Spleen (tissue), 13 donors: ENCODE measurements at places on chromosomes 2 and 18. TPM values are rescaled to one million over a fixed set of nuclear protein-coding genes. Genes with fewer than 3 reads are reported as not detected.
A peak's percentile ranks its signal among the peaks of the same experiment; 100 is the strongest.

Gene PRR30
- polyA plus RNA-seq, result not detected

Gene PHLPP1
- 1.4 TPM for polyA plus RNA-seq

Gene SRBD1
- polyA plus RNA-seq, result 7.8 TPM

GRCh38 chr18:33805592-33805991 lies 227.6 kb downstream of the ASXL3 start:
- no peak overlapping the region for H3K4me3 ChIP-seq
- no peaks in the 10 kb centered on the region for H3K36me3 ChIP-seq
- H3K27ac ChIP-seq, result no peak overlapping the region
- no peak for DNase-seq
- H3K27me3 ChIP-seq, result no peaks in the 10 kb centered on the region

- H3K27me3 ChIP-seq, result no peaks in the 10 kb centered on the region
- H3K27ac ChIP-seq, result peak overlapping the region; percentile 83
- H3K4me3 ChIP-seq, result no peak overlapping the region
- DNase-seq, result no peak
These were observed 4.7 kb downstream of the CAPG start for GRCh38 chr2:85405201-85406059.

DNA sequence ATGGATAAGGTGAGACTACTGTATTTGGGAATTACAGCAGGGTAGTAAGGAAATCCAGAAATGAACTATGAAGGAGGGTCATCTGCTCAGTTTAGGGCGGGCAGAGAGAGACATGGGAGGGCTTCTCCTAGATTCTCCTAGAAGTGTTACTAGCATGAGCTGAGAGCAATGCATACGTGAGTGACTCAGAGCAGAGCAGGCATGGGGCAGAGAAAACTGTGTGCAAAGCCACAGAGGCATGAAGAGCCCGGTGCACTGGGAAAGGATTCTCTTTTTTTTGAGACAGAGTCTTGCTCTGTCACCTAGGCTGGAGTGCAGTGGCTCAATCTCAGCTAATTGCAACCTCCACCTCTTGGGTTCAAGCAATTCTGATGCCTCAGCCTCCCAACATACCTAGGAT lies 116.2 kb downstream of the SOCS6 start:
- H3K36me3 ChIP-seq, result no peaks in the 10 kb centered on the region
- no peak overlapping the region for H3K27ac ChIP-seq
- no peak overlapping the region for H3K4me3 ChIP-seq
- H3K27me3 ChIP-seq, result no peaks in the 10 kb centered on the region
- no peaks in the 10 kb centered on the region for H3K4me1 ChIP-seq

DNA sequence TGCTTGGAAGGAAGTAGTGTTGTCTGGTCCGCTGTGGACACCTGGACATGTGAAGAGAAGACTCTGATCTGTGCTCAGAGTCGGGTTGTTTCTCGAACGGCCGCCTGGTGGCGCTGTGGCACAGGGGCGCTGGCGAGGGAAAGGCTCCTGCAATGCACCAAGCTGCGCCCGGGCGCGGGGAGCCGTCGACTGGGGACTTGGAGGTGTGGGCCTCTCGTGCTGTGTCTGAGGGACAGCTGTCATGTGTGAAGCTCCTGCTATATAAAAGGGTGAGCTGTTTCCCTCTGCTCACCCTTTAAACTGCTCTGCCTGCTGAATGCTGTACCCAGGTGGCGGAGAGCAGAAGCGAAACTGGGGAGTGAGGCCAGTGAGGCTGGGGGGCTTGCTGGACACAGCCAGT lies 44.0 kb downstream of the GNAL start:
- H3K36me3 ChIP-seq, result no peaks in the 10 kb centered on the region
- DNase-seq, result peak; percentile 94
- no peak overlapping the region for H3K27ac ChIP-seq
- peak overlapping the region; percentile 33 for H3K4me3 ChIP-seq

GRCh38 chr2:140436936-140437335 lies 1656.7 kb upstream of the NXPH2 start:
- H3K27ac ChIP-seq, result no peak overlapping the region
- H3K36me3 ChIP-seq, result no peaks in the 10 kb centered on the region
- no peaks in the 10 kb centered on the region for H3K27me3 ChIP-seq
- no peak for DNase-seq

DNA sequence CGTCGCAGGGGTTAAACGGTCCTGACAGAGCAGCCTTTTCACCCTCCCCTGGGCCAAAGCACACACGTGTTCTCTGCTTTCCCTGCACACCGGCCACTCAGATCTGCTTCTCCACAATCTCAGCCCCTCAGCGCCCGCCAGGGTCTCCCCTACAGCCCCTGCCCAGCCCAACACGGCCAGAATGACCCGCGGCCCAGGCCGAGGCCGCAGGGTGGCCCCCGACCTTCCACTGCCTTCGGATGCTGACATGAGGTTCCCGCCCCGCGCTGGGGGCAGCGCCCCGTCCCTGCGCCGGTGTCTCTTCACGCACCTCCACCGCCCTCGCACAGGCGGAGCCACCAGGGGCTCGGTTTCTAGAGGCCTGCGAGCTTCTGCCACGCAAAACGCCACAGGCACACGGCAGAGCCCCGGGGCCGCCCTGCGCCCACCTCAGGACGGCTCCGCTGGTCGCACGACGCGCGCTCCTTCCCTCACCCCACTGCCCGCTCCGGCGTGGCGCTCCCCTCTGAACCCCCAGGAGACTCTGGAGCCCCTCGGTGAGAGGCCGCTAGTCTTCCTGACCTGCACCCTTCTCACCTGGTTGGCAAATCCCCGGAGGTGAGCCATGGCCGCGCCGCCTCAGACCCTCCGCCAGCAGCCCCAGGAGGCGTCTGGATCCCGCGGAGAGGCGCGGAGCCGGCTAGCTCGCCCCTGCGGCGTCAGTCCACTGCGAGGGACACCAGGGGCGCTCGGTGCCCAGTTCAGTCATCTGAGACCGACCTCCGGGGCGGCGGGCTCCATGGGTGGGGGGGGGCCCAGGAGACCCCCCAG lies 749 bp downstream of the STK25 start:
- H3K36me3 ChIP-seq, result no peaks in the 10 kb centered on the region
- no peaks in the 10 kb centered on the region for H3K27me3 ChIP-seq
- peak overlapping the region; percentile 87 for H3K27ac ChIP-seq
- peak; percentile 91 for DNase-seq
- peak overlapping the region; percentile 80 for H3K4me3 ChIP-seq

DNA sequence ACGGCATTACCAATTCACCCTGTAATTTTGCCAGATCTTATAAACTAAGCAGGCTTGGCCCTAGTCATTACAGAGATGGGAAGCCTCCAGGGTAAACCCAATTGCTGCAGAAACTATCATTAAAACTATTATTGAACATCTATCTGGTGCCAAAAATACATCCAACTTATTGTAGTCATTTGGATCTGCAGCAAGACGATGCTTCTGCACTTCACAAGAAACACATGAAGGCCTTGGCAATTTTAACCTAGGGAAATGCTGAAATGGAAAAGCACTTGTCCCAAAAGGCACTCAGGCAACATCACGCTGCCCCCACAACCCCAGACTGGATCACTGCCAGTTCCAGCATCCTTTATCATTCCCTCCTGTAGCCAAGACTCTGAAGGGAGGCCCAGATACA lies 85.3 kb upstream of the ACVR2A start:
- no peaks in the 10 kb centered on the region for H3K36me3 ChIP-seq
- H3K4me1 ChIP-seq, result no peaks in the 10 kb centered on the region
- no peaks in the 10 kb centered on the region for H3K27me3 ChIP-seq
- no peak overlapping the region for H3K27ac ChIP-seq

DNA sequence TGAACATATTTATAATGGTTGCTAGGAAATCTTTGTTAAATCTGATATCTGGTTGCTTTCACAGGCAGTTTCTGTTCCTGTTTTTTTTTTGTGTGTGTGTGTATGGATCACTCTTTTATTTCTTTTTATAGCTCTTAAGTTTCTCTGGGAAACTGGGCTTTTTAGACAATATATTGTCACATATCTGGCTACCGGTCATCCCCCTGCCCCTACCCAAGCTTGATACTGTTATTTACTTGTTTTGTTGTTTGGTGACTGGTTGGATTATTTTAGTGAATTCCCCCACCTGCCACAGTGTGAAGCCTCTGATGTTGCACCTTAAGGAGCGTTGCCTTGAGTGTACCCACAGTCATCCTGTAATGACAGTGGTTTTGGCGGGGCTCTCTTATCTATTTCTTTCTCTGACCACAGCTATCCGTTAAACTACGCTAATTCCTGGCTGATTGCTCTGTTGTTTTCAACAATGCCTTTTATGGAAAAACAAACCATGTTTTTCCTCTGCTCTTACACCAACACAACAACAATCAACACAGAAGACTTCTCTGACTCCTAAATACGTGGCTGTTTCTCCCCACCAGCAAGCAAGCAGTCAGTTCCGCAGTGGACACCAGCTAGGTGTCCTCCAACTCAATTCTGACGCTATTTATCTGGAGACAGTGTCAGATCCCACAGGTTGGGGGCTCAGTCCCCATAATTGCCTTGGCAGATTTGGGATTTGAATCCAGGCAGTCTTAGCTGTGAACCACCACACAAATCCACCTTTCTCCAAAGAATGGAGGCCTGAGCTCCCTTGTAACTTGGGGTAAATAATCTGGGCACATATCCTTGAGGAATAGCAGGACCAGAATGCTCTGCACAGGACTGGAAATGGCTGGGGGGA lies 10.9 kb downstream of the GNLY start:
- H3K4me3 ChIP-seq, result no peak overlapping the region
- no peaks in the 10 kb centered on the region for H3K27me3 ChIP-seq
- H3K36me3 ChIP-seq, result no peaks in the 10 kb centered on the region
- DNase-seq, result no peak
- H3K27ac ChIP-seq, result peak overlapping the region; percentile 67
- H3K4me1 ChIP-seq, result peaks cover 54% of the 10 kb centered on the region
